ENCODE measurements at places on chromosomes 1 and 21.

GRCh38 chr1:163168053-163168452 is 34.7 kb downstream of the RGS5 start:
- no peak for DNase-seq

- DNase-seq: no peak
Measured at GRCh38 chr1:236079703-236080102, 14.8 kb upstream of the NID1 start.

GRCh38 chr1:110756506-110756905 is 81.8 kb upstream of the KCNA3 start:
- no peak for DNase-seq

DNA sequence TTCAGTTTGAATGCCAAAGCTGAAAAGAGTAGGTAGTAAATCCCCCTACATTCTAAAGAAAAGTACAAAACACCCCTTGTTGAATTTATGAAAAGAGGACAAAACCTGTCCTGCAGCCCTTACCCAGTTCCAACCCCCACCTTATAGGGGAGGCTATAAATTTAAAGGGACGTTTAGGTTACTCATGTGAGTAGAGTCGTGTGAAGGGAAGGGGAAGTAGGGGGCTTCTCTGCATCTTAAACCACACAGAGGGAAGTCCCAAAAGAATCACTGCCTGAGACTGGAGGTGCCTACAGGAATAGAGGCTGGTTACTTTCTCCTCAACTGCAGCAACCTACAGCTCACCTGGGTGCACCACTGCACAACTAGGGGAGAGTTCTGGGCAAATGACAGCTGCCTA is 36.7 kb upstream of the KIRREL1 start:
- DNase-seq: no peak

DNA sequence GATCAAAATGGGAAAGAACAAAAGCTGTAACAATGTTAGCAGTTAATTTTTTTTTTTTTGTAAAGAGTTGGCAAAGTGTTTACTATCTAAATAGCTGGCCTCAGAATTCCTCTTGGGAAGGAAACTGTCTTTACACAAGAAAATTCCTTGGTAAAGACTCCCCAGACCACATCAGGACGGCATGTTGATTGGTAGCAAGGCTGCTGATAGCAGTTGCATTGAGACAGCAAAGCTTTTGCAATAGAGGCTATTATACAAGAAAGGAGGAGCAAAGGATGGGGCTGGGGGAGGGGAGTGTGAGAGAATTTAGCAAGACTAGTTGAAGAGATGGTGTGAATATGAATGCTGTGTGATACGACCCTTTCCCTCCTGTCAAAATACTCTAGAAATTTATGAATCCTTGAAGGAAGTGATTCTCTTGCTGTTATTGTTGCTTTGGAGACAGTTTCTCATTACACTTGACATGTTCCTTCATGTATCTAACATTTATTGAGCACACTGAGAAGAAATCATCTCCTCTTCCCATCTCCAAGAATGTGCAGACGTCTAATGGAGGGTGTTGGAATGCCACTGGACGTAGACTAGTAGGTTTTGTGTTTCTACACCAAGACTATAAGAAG is 355.6 kb downstream of the SIPA1L2 start:
- DNase-seq: no peak
